ENCODE measurements at places on chromosomes 6 and 20. TPM values are rescaled to one million over a fixed set of nuclear protein-coding genes. Genes with fewer than 3 reads are reported as not detected.

Gene DPPA5
- total RNA-seq, result not detected

DNA sequence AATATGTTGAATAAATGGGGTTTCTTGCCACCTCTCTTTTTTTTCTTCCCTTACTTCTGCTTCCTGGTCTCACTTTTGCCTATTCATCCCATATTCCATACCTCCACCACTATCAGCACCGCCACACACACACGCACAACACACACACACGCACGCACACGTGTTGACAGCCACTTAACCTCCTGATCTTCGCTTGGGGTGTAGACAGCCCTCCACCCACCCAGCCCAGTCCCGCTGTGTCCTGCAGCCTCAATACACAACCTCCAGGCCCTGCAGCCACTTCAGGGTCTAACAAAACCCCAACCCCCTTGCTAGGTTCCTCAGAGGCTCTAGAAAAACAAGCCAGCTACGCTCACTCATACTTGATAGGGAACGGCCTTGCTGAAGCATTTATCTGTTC lies 72.3 kb downstream of the LINC00237 start:
- H3K27ac ChIP-seq, result no peak overlapping the region
- DNase-seq, result no peak
- H3K4me3 ChIP-seq, result no peak overlapping the region
- H3K36me3 ChIP-seq, result no peaks in the 10 kb centered on the region

GRCh38 chr20:32168184-32168910 lies 39.2 kb downstream of the PLAGL2 start:
- no peak overlapping the region for H3K27ac ChIP-seq
- no peak overlapping the region for H3K4me3 ChIP-seq
- H3K4me1 ChIP-seq, result no peaks in the 10 kb centered on the region
- H3K27me3 ChIP-seq, result no peaks in the 10 kb centered on the region
- DNase-seq, result no peak

DNA sequence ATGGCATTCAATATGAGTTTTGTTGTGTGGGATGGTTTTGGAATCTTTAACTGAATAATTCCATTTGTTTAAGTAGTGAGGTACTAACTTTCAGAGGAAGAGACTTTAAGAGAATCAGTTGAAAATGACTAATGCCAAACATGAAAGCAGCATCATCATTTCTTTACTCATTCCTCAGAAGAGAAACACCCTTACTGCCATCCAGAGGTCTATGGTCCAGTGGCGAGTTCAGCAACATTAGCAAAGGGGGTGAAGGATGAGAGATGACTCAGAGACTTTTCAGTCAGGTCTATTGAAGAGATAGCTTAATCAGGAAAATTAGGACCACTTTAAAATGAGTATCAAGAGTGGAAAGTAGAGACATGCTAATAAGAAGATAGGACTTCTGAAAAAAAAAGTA lies 118.8 kb downstream of the COL19A1 start:
- H3K36me3 ChIP-seq, result no peaks in the 10 kb centered on the region
- H3K27me3 ChIP-seq, result no peaks in the 10 kb centered on the region
- no peak overlapping the region for H3K4me3 ChIP-seq
- H3K4me1 ChIP-seq, result peaks cover 2% of the 10 kb centered on the region
- DNase-seq, result no peak

GRCh38 chr6:455006-455585 lies 63.5 kb downstream of the IRF4 start:
- H3K27me3 ChIP-seq, result peaks cover 19% of the 10 kb centered on the region
- peaks cover 14% of the 10 kb centered on the region for H3K4me1 ChIP-seq
- peak; percentile 62 for DNase-seq
- H3K27ac ChIP-seq, result no peak overlapping the region
- H3K4me3 ChIP-seq, result peak overlapping the region; percentile 8

GRCh38 chr20:40607927-40608326 lies 81.1 kb downstream of the MAFB start:
- no peak overlapping the region for H3K27ac ChIP-seq
- no peak for DNase-seq
- H3K4me1 ChIP-seq, result no peaks in the 10 kb centered on the region
- no peak overlapping the region for H3K4me3 ChIP-seq

- H3K4me3 ChIP-seq, result no peak overlapping the region
- H3K4me1 ChIP-seq, result no peaks in the 10 kb centered on the region
- H3K27ac ChIP-seq, result no peak overlapping the region
- no peak for DNase-seq
These were observed 150.7 kb upstream of the GMDS start for GRCh38 chr6:2396042-2396657.

Gene PRDM13
- not detected for total RNA-seq

GRCh38 chr6:56869346-56869745 lies 85.6 kb upstream of the BEND6 start:
- H3K27ac ChIP-seq, result no peak overlapping the region
- H3K4me1 ChIP-seq, result no peaks in the 10 kb centered on the region
- H3K4me3 ChIP-seq, result no peak overlapping the region
- DNase-seq, result no peak

Gene CNR1
- not detected for total RNA-seq

DNA sequence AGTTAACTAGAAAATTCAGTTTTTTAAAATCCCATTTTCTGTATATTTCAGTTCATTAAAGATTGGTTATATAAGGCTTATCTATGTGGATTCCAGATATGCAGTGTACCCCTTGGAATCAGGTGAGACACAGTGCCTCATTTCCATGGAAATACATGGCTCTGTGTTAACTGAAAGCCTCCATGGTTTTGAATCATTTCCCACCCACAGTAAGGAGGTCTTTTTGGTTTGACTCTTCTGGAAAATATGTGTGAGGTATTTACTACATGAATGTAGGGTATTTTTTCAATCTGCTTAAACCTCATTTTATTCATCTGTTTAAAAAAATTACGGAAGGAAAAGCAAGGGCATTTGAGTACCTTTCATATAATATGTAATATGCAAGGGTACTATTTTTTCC lies 25.5 kb downstream of the RNF144B start:
- H3K27ac ChIP-seq, result no peak overlapping the region
- DNase-seq, result no peak
- no peaks in the 10 kb centered on the region for H3K36me3 ChIP-seq

GRCh38 chr6:143401636-143402370 lies 48.7 kb downstream of the ADAT2 start:
- no peak overlapping the region for H3K4me3 ChIP-seq
- H3K36me3 ChIP-seq, result no peaks in the 10 kb centered on the region
- H3K27ac ChIP-seq, result no peak overlapping the region

Gene WFDC2
- total RNA-seq, result not detected

Gene MRPS18A
- 47.4 TPM for total RNA-seq

- peaks cover 8% of the 10 kb centered on the region for H3K4me1 ChIP-seq
- no peaks in the 10 kb centered on the region for H3K36me3 ChIP-seq
- DNase-seq, result peak; percentile 42
- H3K27ac ChIP-seq, result no peak overlapping the region
- no peak overlapping the region for H3K4me3 ChIP-seq
These were observed 72.2 kb upstream of the NAA20 start for GRCh38 chr20:19944772-19945459.

Gene CLIC5
- 6.3 TPM for total RNA-seq

DNA sequence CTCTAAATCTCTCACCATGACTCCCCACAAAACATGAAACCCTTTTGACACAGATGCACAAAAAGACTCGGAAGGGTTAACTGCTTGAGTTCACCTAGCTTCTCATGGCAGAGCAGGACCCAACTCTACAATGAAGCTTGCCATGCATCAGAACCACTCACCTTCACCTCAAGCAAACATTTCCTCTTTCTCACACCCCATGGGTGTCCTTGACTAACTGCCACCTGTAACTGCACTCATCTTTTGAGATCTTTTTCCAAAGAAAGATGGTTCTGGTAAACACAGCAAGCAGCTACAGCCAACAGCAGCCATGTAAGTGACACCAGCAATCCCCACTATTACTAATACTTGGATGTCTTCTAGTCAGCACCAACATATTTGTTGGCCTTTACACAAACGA lies 76.5 kb downstream of the EFHC1 start:
- DNase-seq, result no peak
- no peak overlapping the region for H3K27ac ChIP-seq
- H3K4me3 ChIP-seq, result no peak overlapping the region
- H3K36me3 ChIP-seq, result peaks cover 2% of the 10 kb centered on the region
- H3K27me3 ChIP-seq, result no peaks in the 10 kb centered on the region

DNA sequence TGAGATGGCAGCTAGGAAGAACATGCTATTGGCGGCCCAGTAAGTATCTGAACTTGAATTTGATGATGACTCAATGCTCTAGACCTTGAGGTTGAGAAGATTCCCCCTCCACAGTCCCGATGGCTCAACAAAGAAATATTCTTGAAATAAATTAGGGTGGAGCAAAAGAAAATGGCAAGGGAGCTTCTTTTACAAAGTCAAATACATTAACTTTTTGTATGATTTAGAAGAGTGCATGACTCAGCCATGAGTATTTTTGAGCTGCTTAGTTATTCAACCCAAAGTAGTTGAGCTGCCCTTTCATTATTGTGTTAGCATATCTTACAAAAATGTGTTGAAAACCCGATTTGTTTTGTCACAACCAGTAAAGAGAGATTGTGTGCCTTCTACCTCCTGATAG lies 7.6 kb downstream of the TFAP2C start:
- peaks cover 39% of the 10 kb centered on the region for H3K27me3 ChIP-seq
- DNase-seq, result no peak
- no peak overlapping the region for H3K4me3 ChIP-seq
- H3K36me3 ChIP-seq, result peaks cover under 1% of the 10 kb centered on the region
- H3K4me1 ChIP-seq, result peaks cover under 1% of the 10 kb centered on the region

Gene FRK
- total RNA-seq, result 0.12 TPM

- no peak for DNase-seq
- no peak overlapping the region for H3K27ac ChIP-seq
- H3K27me3 ChIP-seq, result peaks cover 10% of the 10 kb centered on the region
- H3K36me3 ChIP-seq, result no peaks in the 10 kb centered on the region
- H3K4me3 ChIP-seq, result no peak overlapping the region
These were observed 266.0 kb downstream of the ALDH8A1 start for GRCh38 chr6:134683783-134684422.

Gene TTI1
- 34.7 TPM for total RNA-seq

Gene KIAA0408
- total RNA-seq, result 25.6 TPM

DNA sequence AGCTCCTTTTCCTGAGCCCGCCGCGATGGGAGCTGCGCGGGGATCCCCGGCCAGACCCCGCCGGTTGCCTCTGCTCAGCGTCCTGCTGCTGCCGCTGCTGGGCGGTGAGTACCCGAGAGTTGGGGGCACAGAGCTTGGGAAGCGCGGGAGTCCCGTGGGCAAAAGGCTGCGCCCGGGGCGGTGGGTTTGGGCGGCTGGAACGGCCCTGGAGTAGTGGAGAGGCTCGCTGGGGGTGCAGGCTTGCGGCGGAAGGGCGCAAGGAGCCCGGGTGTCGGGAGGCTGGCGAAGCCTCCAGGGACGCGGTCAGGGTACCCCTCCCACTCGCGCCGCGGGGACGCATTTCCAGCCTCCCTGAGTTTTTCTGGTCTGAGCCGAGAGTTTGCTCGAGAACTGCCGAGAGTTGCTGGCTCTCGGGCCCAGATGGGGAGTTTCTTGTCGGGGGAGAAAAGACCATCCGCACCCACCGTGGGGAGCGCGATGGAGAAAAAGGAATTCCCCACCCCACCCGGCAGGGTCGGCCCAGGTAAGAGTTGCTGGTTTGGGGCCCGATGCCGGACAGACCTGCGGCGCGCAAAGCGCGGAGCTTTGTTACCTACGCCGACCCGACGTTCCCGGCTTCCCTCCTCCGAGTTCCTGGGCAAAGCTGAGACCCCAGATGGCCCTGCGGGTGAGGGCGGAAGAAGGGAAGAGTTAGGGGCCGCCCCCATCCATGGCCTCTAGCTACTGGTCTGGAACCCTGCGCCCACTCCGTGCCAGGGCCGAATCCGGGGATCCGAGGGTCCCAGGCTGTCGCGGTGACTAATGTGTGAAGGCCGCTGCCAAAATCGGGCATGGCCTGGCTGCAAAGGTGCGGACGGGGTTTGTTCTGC lies 584 bp downstream of the PTK7 start:
- peak overlapping the region; percentile 34 for H3K4me3 ChIP-seq
- peaks cover 36% of the 10 kb centered on the region for H3K27me3 ChIP-seq
- peaks cover 2% of the 10 kb centered on the region for H3K4me1 ChIP-seq

- no peak overlapping the region for H3K27ac ChIP-seq
- DNase-seq, result no peak
- no peaks in the 10 kb centered on the region for H3K4me1 ChIP-seq
- no peaks in the 10 kb centered on the region for H3K36me3 ChIP-seq
These were observed 33.8 kb upstream of the ADTRP start for GRCh38 chr6:11812439-11812838.

DNA sequence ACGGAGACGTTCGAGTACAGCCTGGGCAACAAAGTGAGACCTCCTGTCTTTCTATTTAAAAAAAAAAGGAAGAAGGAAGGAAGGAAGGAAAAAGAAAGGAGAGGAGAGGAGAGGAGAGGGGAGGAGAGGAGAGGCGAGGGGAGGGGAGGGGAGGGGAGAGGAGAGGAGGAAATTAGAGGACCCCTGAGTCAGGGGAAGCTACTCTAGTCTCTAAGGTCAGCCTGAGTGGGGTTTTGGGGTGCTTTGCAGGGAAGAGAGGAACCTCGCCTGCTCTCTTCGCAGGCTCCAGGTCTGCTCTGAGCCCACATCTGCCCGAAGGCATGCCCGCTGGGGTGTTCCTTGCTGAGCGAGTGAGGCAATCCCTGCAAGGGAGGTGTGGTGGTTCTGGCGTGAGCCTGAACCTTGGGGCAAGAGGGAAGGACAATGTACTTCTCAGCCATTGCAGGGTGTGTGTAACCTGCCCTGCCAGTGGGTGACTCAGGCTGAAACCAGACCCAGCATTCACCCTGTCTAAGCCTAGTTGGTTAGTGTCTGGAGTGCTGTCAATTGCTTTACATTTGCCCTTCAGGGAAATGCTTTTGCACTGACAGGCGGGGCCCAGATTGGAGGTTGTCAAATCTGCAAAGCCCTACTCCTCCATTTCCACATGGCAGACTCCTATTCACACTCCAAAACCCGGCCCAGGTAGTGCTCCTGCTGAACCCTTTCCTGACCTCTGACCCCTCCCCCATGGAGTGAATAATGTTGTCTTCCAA lies 15.3 kb upstream of the MMP9 start:
- DNase-seq, result peak; percentile 59
- peaks cover 21% of the 10 kb centered on the region for H3K4me1 ChIP-seq
- peaks cover 34% of the 10 kb centered on the region for H3K27me3 ChIP-seq
- H3K36me3 ChIP-seq, result no peaks in the 10 kb centered on the region

GRCh38 chr6:12748815-12749521 lies 32.4 kb downstream of the PHACTR1 start:
- H3K27me3 ChIP-seq, result peaks cover 25% of the 10 kb centered on the region
- peaks cover 3% of the 10 kb centered on the region for H3K36me3 ChIP-seq
- H3K4me1 ChIP-seq, result no peaks in the 10 kb centered on the region
- no peak for DNase-seq
- no peak overlapping the region for H3K4me3 ChIP-seq
- H3K27ac ChIP-seq, result no peak overlapping the region

GRCh38 chr6:35209081-35209480 lies 4.7 kb upstream of the SCUBE3 start:
- peaks cover 6% of the 10 kb centered on the region for H3K4me1 ChIP-seq
- H3K27ac ChIP-seq, result no peak overlapping the region
- H3K4me3 ChIP-seq, result no peak overlapping the region
- no peak for DNase-seq
